NCI-H1105 treated with DMSO at 0.1 percent for 48 hours (cell line): ENCODE measurements at places on chromosomes 2 and 18.
A peak's percentile ranks its signal among the peaks of the same experiment; 100 is the strongest.

GRCh38 chr18:49055754-49056172 is 105.0 kb upstream of the SMAD7 start:
- no peak for DNase-seq

- DNase-seq, result no peak
Measured at GRCh38 chr18:35432565-35433001, 55.4 kb upstream of the ZNF396 start.

- no peak for DNase-seq
Measured at GRCh38 chr2:53559302-53559966, 208.2 kb upstream of the CHAC2 start.

DNA sequence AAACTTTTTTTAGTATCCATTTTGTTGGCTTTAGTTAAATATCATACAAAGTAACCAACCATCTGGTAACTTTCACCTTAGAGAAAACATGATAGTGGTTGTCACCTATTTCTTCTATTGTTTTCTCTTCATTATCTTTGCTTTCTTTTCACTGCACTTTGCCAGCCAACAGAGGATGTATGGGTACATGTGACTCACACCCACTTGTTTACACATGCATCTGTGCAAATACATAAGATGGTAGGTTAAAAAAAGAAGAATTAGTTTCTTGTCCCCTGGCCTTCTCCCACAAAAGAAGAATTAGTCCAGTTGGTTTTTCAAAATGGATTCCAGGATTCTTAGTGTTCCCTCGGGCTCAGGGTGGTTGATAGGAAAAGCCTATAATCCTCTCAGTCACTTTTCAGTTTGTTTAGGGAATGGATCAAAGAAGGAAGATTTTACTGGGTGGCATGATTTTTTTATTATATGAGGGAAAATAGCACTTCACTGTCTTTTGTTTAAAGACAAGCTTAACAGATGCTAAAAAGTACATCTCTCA is 46.6 kb downstream of the CDK15 start:
- no peak for DNase-seq

DNA sequence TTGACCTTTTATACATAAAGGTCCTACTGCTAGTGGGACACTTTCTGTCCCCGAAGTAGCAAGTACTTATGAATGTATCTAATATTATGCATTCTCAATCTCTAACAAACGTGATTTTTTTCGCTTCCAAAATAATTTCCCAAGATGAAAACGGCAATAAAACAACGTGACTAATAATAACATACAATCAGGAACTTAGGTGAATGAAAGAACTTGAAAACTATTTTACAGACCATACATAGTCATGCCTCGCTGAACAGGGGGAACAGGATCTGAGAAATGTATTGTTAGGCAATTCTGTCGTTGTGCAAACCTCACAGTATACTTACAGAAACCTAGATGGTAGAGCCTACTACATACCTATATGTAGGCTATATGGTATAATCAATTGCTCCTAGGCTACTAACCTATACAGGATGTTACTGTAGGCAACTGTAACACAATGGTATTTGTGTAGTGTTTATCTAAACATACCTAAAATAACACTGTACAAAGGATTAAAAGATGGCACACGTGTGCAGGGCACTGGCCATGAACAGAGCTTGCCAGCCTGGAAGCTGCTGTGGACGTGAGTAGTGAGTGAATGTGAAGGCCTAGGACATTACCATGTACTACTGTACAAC is 2.5 kb downstream of the RTN4 start:
- peak; percentile 1 for DNase-seq

GRCh38 chr2:236177604-236177966 is 9.4 kb upstream of the GBX2 start:
- DNase-seq, result peak; percentile 10

- DNase-seq, result no peak
Measured at GRCh38 chr18:75100832-75101630, 107.9 kb downstream of the PTGR3 start.

GRCh38 chr2:21356857-21357255 is 233.1 kb downstream of the TDRD15 start:
- no peak for DNase-seq
